NCI-H1417 (cell line): ENCODE measurements at places on chromosomes 2 and 18.

DNA sequence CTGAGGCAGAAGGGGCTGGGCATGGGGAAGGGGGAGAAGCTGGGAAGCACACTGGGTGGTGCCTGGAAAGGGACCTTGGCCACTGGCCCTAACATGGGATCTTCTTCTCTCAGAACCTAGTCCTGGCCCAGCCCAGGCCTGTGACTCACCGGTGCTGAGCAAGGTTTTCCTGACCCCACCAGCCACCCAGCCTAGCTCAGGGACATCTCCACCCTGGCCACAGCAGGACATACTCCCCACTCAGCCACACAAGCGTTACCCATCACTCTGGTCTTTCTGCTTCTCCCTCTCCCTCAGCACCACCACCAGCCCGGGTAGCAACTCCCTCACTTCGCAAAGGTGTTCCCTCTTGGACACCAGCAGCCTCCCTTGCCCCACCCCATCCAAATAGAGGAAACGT is 22.8 kb downstream of the TNS1 start:
- no peak for DNase-seq

- no peak for DNase-seq
These were observed 107.9 kb downstream of the CCDC74A start for GRCh38 chr2:131635611-131636010.

DNA sequence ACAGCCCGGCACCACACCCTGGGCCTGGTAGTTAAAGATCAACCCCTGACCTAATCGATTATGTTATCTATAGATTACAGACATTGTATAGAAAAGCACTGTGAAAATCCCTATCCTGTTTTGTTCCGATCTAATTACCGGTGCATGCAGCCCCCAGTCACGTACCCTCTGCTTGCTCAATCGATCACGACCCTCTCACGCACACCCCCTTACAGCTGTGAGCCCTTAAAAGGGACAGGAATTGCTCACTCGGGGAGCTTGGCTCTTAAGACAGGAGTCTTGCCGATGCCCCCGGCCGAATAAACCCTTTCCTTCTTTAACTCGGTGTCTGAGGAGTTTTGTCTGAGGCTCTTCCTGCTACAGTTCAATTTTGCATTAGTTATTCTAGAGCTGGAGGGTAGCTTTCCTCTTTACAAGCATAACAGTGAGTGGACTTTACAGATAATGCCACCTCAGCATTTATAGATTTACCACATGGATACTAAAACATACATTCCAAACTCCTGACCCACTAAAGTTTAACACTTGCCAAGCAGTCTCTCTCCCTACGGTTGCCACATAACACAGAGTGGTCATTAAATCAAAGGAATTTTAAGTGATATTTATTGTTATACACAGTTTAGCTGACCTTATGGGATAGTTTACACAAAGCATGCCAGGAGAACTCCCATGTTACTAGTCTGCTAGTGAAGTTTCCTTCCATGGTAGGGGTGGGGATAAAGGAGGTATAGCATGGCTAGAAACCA is 101.0 kb downstream of the EVA1A start:
- DNase-seq, result no peak

- DNase-seq, result no peak
These were observed 4.2 kb downstream of the CHCHD5 start for GRCh38 chr2:112588611-112589045.

GRCh38 chr2:103135679-103136078 is 373.8 kb downstream of the TMEM182 start:
- no peak for DNase-seq

GRCh38 chr2:84768840-84769239 is 112.0 kb downstream of the TRABD2A start:
- DNase-seq, result no peak

DNA sequence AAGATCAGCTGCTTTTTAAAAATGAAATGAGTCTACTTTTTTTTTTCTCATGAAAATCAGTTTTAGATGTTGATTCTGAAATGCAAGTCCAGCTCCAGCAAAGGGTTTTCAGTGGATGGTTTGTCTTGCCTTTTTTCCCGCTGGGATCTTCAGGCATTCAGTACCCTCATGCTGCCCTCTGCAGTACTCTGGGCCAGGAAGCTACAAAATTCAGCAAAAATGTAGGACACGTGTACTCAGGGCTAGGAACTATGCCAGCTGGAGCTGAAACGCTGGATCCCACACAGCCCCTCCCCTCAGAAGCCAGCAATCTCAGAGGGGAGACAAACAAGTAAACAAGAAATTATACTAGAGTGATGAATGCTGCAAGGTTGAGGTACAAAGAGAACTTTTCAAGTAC is 97.3 kb downstream of the MMADHC start:
- DNase-seq, result no peak

DNA sequence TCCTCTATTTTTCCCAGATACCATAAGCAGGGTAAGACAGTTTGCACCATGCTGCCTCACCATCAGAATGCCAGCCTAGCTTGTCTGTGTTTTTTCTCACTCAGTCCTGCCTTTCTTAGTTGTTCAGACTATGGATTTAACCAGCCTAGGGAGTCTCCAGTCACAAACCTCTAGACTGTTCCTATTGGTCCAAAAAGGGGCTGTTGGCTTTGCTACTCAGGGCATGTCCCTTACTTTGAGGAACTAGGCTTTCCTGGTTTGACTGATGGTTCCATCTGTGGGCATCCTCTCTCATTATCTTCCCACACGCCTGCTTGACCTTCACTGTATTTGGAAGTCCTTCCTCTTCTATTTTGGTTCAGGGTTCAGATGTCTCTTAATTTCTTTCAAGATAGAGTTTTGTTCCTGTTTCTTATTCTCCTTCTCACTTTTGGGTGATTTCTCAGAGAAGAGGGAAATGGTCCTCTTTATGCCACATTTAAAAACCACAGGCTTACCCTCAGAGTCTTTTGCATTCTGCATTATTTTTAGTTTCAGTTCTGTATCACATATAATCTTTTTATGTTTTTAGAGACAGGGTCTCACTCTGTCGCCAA is 31.3 kb upstream of the TMEM131 start:
- no peak for DNase-seq

DNA sequence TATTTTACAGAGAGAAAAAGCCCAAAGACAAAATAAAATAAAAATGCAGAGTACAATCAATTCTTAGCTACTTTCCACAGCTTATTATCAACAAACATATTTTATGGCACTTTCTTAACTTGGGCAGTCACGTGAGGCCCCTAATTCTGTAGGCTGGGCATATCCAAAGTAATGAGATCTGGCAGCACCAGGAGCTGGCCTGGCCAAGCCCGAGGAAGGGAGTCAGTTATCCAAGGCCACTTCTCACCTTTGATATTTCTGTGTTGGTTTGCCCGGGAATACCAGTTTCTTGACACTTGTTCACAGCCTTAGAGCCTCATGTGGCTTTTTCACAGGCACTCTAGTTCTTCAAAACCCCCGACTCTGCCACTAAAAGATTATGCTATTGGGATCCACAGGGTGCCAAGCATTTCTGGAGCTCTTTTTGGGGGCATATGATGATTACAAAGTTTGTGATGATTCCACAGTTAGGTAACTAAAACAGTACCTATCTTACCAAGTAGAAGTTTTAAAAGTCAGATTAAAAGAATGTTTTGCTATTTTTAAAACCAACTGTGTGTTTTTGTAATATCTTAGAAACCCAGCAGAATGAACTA is 90.4 kb downstream of the MEP1B start:
- DNase-seq, result no peak

DNA sequence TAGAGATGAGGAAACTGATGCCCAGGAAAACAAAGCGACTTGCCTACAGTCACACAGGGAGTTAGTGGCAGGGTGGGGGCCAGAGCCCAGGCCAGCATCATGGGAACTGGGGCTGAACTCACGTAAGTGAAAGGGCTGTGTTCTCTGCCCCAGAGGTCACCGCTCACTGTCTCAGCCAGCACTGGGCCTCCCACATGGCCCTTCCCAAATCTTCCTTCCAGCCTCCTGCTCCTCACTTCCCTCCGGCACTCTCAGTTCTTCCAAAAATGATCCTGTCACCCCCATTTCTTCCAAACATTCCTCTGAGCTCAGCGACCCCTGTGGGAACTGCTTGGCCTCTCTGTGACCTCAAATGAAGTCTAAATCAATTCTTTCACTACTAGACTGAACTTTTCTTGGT is 90.5 kb upstream of the TMEM247 start:
- no peak for DNase-seq

DNA sequence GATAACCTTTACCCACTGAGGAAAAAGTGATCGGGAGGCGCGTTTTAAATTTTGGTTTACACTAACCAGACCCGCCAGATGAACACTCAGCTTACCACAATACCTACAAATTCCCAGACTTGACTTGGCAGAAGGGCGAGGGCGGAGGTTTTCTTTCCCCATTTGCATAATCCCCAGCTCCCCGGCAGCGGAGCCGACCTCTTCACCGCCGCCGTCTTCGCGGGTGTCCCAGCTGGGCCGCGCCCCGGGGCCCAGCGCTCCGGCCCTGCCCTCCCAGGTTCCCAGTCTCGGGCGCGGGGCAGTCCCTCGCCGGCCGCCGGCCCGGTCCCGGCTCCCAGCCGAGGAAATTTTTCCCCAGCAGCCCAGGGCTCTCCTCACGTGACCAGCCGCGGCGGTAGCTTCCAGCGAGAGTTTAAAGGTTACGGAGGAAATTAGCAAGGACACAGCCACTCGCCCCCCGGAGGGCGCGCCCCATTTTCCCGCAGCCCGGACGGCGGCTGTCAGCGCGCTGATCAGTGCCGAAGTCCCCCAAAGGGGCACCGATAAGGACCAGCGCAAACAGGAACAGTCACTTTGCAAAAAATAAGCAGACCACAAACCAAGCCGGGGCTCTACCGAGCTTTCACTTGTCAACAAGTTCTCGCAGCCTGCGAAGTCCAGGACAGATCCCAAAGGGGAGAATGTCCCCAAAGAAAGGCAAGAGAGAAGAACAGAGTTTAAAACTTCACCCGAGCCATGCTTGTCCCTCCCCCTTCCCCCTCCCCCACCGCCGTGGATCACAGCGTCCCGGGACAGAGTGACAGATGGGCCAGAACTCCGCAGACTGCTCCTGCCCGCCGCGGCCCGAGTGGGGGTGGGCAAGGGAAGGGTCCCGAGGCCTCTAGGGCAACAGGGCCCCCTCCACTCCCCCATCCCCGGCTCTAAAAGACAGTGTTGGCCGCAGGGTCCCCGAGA is 1.3 kb upstream of the PRKCE start:
- peak; percentile 23 for DNase-seq

DNA sequence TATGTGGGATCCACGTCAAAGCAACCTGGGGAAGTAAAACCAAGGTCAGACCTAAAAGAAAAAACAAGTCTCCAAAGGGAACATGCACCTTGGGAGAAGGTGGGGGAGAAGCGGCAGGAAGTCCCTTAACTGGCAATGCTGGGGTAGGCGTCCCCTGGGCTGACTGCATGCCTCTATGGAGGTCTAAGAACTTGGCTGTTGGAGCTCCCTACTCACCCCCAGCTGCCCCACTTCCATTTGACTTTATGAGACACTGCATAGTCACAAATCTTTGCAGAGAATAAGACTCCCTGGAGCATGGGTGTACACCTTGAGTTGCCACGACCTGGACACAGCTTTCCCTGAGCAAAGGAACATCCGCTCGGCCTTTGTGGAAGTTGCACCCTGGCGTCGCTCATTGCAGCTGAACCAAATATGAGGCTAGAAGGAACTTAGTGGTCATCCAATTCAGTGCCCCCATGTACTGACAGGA is 2.8 kb downstream of the CAPN14 start:
- no peak for DNase-seq

- DNase-seq, result no peak
These were observed 162.4 kb downstream of the ZNF521 start for GRCh38 chr18:25189391-25190185.
